Activated naive CD4-positive, alpha-beta T cell treated with anti-CD3 and anti-CD28 coated beads for 36 hours (primary cell): ENCODE measurements at places on chromosomes 6 and 20. TPM values are rescaled to one million over a fixed set of nuclear protein-coding genes. Genes with fewer than 3 reads are reported as not detected.

DNA sequence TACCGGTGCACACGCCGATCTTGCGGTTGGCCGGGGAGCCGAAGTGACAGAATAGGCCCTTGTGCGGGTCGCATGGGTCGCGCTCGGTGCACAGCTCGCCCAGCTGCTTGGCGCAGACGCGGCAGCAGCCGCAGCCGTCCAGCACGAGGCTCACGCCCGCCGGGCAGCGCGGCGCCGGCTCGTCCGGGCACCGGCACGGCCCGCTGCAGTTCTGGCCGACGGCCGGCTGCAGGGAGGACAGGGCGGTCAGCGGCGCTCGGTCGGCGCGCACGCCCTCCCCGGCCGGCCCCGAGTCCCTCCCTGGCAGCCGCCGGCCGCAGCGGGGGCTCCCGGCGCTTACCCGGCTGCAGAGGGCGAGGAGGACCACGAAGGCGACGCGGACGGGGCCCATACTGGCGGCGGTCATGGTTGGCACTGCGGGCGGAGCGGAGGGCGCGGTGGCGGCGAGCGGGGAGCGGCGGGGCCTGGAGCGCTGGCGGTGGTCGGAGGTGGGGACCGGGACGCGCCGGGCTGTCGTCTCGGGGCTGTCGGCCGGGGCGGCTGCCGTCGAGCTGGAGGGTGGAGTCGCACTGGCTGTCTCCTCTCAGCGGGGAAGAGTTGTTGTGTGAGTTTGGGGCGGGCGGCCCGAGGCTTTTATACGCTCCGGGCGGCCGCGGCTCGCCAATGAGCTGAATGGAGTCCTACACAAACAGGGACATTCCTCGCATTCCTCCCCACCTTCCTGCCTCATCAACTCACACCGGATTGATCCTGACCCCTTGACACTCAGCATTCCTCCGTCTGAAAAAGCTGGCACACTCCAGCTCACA lies at the start of gene CCN2:
Gene CCN2 (minus strand): TSS at position 606 of the 809 bp plus-strand sequence. CDS start 200 bp downstream, at position 406.
- H3K36me3 ChIP-seq = no peaks in the 10 kb centered on the region
- no peak within 1 kb of the TSS for H3K27ac ChIP-seq
- H3K27me3 ChIP-seq = peaks cover 68% of the 10 kb centered on the region
- peaks cover 8% of the 10 kb centered on the region for H3K4me1 ChIP-seq
- DNase-seq = no peak

DNA sequence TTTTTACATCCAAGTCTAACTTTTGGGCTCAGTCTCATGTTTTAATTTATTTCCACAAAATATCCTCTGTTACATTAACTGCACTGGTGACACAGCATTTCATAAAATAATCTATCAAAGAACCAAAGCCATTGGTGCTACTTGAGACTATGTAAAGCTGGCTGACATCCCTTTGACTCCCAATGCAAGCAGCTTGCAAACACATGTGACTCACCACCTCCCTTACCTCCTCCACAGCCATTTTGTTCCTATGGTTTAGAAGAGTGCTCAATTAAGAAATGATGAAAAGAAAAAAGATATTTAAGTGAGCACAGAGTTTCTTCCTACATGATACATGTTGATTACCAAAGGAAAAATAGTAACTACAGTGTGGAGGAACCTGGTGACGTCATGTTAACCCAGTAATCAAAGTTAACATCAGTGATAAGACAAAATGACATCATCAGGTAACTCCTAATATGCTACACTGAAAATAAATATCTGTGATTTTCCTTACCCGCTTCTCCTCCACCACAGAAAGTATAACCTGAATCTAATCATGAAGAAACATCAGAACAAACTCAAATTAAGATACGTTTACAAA lies 53.3 kb upstream of the LGSN start:
- H3K4me1 ChIP-seq = no peaks in the 10 kb centered on the region
- peaks cover 1% of the 10 kb centered on the region for H3K36me3 ChIP-seq

The CALHM4 gene
- total RNA-seq = not detected

DNA sequence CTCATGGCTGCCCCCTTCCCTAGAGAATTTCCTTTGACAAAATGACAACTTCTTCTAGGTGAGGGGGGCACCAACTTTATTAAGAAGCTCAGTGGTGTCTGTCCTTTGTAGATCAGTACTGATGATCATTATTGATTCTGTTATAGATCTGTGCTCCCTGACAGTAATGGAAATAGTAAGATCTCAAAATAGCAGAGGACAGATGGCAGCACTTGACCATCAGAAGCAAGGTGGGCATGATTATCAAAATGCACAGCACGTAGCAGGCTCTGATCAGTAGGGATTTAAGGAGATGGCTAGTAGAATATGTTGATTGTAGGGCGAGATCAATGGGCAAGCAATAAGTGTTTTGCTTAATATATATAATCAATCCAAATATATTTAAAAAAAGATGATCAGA lies 208.6 kb upstream of the HDDC2 start:
- H3K4me1 ChIP-seq = no peaks in the 10 kb centered on the region
- H3K4me3 ChIP-seq = no peak overlapping the region
- no peaks in the 10 kb centered on the region for H3K36me3 ChIP-seq
- no peak for DNase-seq
- H3K27me3 ChIP-seq = peaks cover 7% of the 10 kb centered on the region

GRCh38 chr6:73169633-73170032 lies 55.7 kb downstream of the KHDC1L start:
- H3K4me3 ChIP-seq = no peak overlapping the region
- H3K27me3 ChIP-seq = no peaks in the 10 kb centered on the region
- DNase-seq = no peak

The BPIFB1 gene
- total RNA-seq = not detected

GRCh38 chr6:151263035-151263434 lies 23.3 kb downstream of the AKAP12 start:
- H3K36me3 ChIP-seq = no peaks in the 10 kb centered on the region
- H3K27me3 ChIP-seq = peaks cover 9% of the 10 kb centered on the region
- DNase-seq = no peak
- no peaks in the 10 kb centered on the region for H3K4me1 ChIP-seq
- no peak overlapping the region for H3K27ac ChIP-seq

The TULP1 gene
- not detected for total RNA-seq

DNA sequence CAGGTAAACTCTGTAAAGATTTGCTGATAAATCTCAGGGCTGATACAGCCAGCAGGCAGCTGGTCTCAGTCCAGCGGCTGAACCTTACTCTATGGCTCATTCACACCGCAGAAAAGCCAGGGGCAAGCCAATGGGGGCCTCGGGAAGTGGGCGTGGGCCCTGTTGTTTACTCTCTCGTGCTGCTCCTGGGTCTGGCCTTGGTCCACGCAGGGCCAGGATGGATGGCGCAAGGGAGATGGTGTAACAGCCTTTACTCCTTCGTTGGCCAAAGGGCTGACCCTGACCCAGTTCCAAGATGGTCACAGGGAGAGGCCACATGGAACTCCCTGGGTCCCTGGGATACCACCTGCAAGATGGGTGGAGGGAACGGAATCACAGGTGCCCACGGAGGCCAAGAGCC lies 16.2 kb downstream of the KCNK17 start:
- H3K27me3 ChIP-seq = no peaks in the 10 kb centered on the region
- H3K4me3 ChIP-seq = no peak overlapping the region
- peaks cover 5% of the 10 kb centered on the region for H3K4me1 ChIP-seq
- no peaks in the 10 kb centered on the region for H3K36me3 ChIP-seq
- no peak overlapping the region for H3K27ac ChIP-seq
- no peak for DNase-seq

DNA sequence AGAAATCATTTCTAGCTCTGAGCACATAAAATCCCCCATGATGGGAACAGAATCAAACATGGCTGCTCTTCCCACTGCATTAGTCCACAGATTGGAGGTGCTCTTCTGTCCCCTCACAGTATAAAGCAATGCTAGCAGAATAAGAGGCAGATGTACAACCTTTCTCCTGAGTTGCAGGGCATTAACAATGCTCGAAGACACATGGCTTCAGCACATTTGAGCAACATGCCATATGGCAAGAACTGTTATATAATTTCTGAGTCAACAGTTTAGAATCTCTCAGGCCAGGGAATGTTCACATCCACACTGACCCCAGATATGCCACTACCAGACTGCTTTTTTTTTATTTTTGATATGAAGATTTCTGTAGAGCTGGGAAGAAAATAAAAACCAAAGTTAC lies 119.6 kb downstream of the KIF13A start:
- H3K4me1 ChIP-seq = no peaks in the 10 kb centered on the region
- DNase-seq = no peak
- H3K36me3 ChIP-seq = no peaks in the 10 kb centered on the region
- no peak overlapping the region for H3K4me3 ChIP-seq
- no peak overlapping the region for H3K27ac ChIP-seq

DNA sequence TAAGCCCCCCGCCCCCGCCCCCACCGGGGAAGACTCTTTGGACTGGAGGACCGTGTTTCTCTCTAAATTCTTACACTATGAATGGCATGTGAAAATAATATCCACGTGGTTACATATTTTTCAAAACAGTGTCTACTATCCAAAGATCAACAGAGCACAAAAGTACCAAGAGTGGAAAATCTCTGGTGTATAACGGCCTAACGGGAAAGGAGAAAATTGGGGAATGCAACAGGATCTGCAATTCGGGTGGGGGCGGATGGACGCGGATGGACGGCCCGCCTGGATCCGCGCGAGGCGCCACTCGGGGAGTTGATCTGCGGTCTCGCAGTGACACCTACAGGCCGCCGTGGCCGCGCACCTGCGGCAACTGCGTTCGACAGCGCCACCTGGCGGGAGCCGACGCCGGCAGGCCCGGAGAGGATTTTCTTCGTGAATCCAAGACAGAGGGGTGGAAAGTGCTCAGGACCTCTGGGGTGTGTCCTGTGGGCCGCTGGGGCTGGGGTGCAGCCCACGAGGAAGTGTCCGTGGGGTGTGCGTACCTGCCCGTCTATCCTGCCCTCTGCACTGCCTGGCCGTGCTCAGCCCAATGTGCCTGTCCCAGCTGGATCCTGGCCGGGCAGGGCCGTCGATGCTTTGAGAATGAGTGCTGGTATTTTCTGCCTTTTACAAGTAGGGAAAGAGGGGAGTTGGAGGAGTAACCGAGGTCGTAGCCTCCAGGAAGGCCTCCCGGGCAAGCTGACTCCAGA lies 18.6 kb downstream of the ANKRD60 start:
- peak; percentile 89 for DNase-seq
- peaks cover 2% of the 10 kb centered on the region for H3K4me1 ChIP-seq
- peaks cover 4% of the 10 kb centered on the region for H3K27me3 ChIP-seq
- H3K27ac ChIP-seq = no peak overlapping the region
- H3K4me3 ChIP-seq = no peak overlapping the region
- H3K36me3 ChIP-seq = no peaks in the 10 kb centered on the region

DNA sequence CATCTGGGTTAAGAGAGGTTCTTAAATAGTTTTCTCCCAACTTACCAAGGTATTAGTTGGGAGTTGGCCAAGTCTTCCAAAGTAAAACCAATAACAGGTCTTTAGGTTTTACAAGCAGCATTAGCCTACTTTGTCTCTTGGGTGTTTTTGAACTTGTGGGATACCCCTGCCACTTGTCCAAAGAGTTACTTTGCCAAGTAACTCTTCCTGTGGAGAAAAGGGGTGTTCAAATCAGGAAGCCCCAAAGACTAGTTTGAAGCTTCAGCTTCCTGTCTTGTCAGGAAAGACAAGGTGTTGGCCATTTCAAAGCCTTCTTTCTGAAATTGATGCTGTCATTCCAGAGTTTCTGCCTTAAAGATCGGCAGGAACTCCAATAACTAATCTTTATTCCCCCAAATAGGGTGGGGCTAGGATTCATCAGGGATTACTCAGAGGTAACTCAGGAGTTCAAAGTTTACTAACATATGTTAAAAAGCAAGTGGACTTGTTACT lies 822 bp downstream of the RAB22A start:
- peak overlapping the region; percentile 93 for H3K4me3 ChIP-seq
- H3K4me1 ChIP-seq = peaks cover 72% of the 10 kb centered on the region
- peak overlapping the region; percentile 85 for H3K27ac ChIP-seq
- no peak for DNase-seq
- no peaks in the 10 kb centered on the region for H3K27me3 ChIP-seq
- H3K36me3 ChIP-seq = peaks cover 24% of the 10 kb centered on the region

The PTCHD4 gene
- total RNA-seq = not detected

The FAM83D gene
- 13.6 TPM for total RNA-seq

- no peak overlapping the region for H3K27ac ChIP-seq
- DNase-seq = no peak
- H3K4me3 ChIP-seq = no peak overlapping the region
- H3K27me3 ChIP-seq = no peaks in the 10 kb centered on the region
- peaks cover 8% of the 10 kb centered on the region for H3K36me3 ChIP-seq
Observed at GRCh38 chr20:30511322-30512030, 746.0 kb upstream of the DEFB115 start.

DNA sequence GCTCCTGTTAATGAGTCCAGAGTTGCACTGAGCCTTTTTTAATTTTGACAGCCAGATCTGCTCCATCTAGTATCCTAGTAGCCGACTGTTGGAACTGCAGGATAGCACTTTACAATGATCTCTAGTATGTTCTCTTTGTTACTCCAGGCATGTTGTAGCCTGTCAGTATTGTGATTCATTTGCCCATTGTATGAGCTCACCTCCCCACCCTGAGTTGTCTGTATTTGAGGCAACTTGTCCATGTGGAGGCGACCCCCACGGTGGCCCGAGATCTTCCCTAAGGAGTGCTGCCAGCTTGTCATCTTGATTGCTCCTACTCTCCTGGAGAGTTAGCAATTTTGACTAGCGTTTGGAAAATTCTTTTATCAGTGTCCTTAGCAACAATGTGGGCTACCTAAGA lies 67.2 kb downstream of the DHX35 start:
- H3K4me3 ChIP-seq = no peak overlapping the region
- no peak overlapping the region for H3K27ac ChIP-seq
- H3K36me3 ChIP-seq = peaks cover 12% of the 10 kb centered on the region
- H3K27me3 ChIP-seq = no peaks in the 10 kb centered on the region

DNA sequence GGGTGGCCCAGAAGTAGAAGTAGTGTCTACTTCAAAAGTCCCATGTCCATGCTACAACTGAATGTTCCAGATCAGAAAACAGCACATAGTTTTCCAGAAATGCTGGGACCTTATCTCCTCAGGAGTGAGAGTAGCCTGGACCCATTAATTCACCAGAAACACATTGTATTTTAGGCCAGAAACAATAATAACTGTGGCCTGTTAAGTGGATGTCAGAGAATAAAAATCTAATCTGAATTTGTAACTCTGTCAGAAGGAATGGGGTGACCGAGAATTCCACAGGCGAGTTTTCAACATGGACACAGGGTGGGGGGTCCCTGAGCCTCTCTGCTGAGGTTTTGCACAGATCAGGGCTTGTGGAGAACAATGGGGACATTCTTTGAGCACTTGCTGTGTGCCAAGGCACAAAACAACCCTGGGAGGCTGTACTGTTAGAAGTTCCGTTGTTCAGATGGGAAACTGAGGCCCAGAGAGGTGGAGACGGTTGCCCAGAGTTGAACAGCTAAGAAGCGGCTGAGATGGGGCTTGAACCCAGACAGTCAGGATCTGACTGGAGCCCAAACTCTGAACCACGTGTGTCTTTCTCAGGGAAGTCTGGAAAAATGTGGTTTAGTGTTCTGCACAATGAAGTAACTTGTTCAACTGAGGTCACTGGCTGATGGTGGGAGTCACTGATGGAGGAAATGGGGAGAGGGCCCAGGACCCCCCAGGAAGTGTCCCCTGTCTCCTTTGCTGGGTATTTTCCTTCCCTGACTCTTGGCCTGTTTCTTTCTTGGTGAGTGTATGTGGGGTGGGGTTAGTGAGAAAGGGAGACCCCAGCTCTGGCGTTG lies 44.2 kb downstream of the SNAI1 start:
- no peaks in the 10 kb centered on the region for H3K4me1 ChIP-seq
- H3K27ac ChIP-seq = no peak overlapping the region
- H3K27me3 ChIP-seq = no peaks in the 10 kb centered on the region

The TBXT gene
- total RNA-seq = not detected
